Stimulated activated CD4-positive, alpha-beta T cell treated with anti-CD3 and anti-CD28 coated beads, TNF-alpha, amount 100 ng/mL, for 24 hours (primary cell): ENCODE measurements at places on chromosomes 5 and 9.

GRCh38 chr9:12813960-12814876 is 39.4 kb downstream of the LURAP1L start:
- no peak for DNase-seq

DNA sequence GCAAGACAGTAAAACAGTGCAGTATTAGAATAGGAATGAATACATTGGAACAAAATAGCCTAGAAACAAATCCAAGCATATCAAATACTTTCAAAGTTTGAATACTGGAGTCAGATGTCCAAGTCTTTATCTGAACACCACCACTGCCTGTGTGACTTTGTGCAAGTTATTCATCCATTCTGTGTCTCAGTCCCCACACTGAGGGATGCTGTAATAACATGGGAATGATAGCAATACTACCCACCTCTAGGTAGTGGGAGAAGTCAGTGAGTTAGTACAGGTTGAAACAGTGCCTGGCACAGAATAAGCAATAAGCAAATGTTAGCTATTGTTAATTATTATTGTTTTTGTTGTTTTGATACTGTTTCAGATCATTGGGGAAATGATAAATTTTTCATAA is 130.9 kb downstream of the SUSD1 start:
- DNase-seq: no peak

GRCh38 chr9:87263291-87263690 is 234.4 kb upstream of the DAPK1 start:
- no peak for DNase-seq

- DNase-seq: no peak
Observed at GRCh38 chr5:59792983-59793585, 100.4 kb downstream of the PDE4D start.

- DNase-seq: no peak
Observed at GRCh38 chr5:157562111-157562581, 13.4 kb downstream of the ADAM19 start.

- no peak for DNase-seq
Observed at GRCh38 chr9:127360250-127360649, 36.7 kb upstream of the SLC2A8 start.

- DNase-seq: peak; percentile 21
Observed at GRCh38 chr5:159156426-159157238, 52.7 kb downstream of the RNF145 start.

- DNase-seq: no peak
Observed at GRCh38 chr5:55021410-55021809, 2.6 kb upstream of the GZMK start.

DNA sequence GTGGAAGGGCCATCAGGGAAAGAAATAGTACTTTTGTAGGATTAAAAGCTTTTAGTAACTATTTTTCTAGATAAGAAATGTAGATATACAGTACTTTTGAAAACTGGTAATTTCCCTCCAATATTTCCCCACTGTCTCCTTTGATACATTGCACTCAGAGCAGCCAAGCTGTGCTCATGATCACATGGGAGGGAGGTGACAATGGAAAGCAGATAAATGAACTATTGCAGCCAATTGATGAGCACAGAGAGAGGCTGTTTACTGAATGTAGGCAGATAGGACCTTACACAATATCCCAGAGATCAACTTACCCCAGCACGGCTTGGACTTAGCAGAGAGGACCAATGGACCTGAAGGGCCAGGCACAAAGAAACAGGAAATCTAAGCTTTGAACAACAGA is 178.0 kb upstream of the NREP start:
- no peak for DNase-seq

DNA sequence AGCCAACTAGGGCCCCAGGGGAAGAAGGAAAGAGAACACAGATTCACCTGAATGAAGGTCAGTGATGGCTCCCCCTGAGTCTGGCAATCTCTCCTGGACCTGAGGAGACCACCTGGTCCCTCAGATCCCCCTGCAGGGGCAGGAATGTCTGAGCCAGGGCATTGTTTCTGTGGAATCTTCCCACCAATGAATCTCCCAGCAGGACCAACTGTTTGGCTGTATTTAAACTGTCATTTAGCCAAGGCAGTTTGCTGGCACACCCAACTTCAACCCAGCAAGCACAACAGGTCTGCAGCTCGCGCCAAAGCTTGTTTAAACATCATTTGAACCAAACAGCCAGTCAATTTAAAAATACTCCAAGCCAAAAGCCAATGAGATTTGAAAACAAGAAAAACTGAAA is 92.6 kb downstream of the SH3TC2 start:
- DNase-seq: no peak

DNA sequence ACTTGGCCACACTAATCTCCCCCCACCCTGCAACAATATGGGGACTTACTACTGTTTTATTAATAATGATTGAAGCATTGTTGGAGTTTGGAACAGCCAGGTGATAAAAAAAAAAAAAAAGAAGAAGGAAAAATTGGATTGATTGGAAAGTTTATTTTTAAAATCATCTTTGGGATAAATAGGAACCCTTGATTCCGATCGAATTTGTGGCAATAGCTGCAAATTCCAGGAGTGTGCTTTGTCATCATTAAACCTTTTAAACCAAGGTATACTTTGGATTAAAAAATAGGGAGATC is 907 bp upstream of the NR2F1 start:
- DNase-seq: no peak

DNA sequence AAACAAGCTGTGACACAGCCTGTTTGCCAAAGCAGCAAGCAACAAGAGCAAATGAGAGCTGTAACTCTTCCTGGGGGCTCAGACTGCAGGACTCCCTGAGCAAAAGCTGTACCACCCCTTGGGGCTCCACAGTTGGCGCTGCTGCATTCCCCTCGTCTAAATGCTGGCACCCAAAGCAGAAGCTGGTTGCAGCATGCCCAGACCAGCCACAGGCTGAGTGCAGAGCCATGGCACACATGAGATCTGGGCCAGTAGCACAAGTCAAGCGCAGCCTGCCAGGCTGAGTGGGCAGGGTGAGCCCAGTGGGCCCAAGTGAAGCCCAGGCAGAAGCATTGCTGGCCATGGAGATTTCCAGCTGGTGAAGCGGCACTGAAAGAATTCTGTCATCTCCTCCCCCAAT is 157.3 kb upstream of the GRAMD2B start:
- no peak for DNase-seq

GRCh38 chr9:70532716-70533115 is 118.3 kb upstream of the KLF9 start:
- no peak for DNase-seq
